ENCODE measurements at places on chromosomes 12 and 14. TPM values are rescaled to one million over a fixed set of nuclear protein-coding genes. Genes with fewer than 3 reads are reported as not detected.

Gene AKAP5
- 0.09 TPM for total RNA-seq

Gene SYCP3
- total RNA-seq, result not detected

Gene GSC
- total RNA-seq, result 19.2 TPM

Gene CCDC196
- not detected for total RNA-seq

Gene GARIN6
- not detected for total RNA-seq
